ENCODE measurements at places on chromosomes 11 and 22.

- DNase-seq, result peak; percentile 45
Observed at GRCh38 chr11:85827748-85828639, 17.1 kb upstream of the SYTL2 start.

- no peak for DNase-seq
Observed at GRCh38 chr11:42473106-42473505, 838.7 kb upstream of the API5 start.

DNA sequence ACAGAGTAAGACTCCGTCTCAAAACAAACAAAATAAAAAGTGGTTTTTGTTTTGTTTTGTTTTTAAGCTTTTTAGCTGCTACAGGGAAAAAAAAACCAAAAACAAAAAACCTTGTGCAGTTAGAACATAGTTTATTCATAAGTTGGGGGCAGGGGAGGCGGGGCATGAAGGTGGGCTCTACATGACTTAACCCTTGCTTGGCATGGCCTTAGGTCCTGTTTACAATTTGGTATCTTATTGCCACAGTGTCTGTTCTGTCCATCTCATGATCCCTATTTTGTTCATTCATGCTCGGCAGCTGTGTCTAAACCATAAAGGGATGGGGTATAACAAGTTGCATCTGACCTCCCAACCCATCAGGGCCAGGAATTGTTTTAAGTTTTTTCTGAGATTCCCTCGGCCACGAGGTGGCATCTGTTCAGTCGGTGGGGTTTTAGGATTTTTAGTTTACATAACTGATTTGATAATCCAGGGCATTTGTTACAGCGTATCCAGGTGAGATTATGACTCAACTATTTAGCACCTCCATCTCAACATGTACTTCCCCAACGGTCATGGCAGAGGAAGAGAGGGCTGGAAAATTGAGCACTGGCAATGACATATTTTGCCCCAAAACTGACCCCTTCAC is 6.9 kb downstream of the AP5B1 start:
- DNase-seq, result no peak

- no peak for DNase-seq
Observed at GRCh38 chr11:46490666-46491065, 99.1 kb upstream of the CHRM4 start.

GRCh38 chr11:74949753-74950137 is 679 bp downstream of the SPCS2 start:
- no peak for DNase-seq

GRCh38 chr22:50734343-50734771 is 3.6 kb upstream of the ACR start:
- DNase-seq, result no peak

DNA sequence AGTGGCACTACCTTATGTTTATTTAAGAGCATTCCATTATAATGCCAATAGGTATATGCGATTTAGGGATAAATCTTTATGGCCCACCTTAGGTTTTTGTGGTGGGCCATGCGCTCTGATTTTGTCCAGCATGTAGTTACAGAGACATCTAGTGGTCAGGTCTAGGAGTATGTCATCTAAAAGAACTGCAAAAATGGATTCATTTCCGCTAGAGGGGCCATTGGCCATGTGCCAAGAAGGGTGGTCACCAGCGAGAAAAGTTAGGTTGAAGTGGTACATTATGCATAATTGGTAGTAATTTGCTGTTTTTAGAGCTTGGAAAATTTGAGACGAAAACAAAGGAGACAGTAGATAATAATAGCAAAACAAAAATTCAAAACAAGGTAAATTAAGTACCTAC is 27.7 kb downstream of the LRRC4C start:
- DNase-seq, result no peak

- no peak for DNase-seq
Observed at GRCh38 chr11:5591613-5592012, 4.8 kb upstream of the TRIM6 start.

DNA sequence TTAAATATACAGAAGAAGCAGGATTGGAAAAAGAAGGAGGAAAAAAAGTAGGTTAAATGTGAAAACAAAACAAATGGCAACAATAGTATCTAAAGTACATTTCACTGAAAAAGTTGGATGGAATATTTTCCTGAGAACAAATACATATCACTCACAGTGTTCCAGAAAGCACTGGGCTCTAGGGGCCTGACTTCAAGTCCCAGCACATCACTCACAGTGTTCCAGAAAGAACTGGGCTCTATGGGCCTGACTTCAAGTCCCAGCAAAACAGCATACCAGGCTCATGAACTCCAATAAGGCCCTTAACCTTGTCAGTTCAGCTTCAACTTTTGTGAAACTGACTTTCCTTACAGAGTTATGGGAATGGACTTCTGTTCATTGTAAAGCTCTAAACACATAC is 46.0 kb upstream of the CCDC34 start:
- DNase-seq, result no peak

DNA sequence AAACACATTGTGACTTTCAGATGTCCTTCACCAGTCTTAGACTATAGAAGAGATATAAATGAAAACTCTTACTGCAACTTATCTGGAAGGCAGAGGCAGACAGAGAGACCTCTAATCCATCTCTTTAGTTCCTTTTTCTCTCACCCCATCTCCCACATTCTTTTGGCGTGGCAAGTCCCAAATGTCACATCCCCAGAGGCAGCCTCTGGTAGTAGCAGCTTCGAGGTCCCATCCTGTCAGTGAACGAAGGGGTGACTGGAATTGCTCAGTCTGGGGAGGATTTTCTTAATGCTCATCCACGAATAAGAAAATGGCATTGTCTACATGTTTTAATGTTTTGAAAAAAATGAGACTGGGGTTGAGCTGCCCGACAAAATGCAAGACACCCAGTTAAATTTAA is 201.4 kb downstream of the GRIA4 start:
- no peak for DNase-seq

- DNase-seq, result no peak
Observed at GRCh38 chr22:47035425-47035881, 273.0 kb downstream of the TBC1D22A start.

GRCh38 chr11:104967534-104968354 is 630 bp downstream of the CASP4 start:
- DNase-seq, result no peak

Data from activated CD4-positive, alpha-beta memory T cell treated with anti-CD3 and anti-CD28 coated beads for 36 hours (primary cell).